Ureter (tissue), 1 donor: ENCODE measurements at places on chromosomes 5 and 9. TPM values are rescaled to one million over a fixed set of nuclear protein-coding genes. Genes with fewer than 3 reads are reported as not detected.

DNA sequence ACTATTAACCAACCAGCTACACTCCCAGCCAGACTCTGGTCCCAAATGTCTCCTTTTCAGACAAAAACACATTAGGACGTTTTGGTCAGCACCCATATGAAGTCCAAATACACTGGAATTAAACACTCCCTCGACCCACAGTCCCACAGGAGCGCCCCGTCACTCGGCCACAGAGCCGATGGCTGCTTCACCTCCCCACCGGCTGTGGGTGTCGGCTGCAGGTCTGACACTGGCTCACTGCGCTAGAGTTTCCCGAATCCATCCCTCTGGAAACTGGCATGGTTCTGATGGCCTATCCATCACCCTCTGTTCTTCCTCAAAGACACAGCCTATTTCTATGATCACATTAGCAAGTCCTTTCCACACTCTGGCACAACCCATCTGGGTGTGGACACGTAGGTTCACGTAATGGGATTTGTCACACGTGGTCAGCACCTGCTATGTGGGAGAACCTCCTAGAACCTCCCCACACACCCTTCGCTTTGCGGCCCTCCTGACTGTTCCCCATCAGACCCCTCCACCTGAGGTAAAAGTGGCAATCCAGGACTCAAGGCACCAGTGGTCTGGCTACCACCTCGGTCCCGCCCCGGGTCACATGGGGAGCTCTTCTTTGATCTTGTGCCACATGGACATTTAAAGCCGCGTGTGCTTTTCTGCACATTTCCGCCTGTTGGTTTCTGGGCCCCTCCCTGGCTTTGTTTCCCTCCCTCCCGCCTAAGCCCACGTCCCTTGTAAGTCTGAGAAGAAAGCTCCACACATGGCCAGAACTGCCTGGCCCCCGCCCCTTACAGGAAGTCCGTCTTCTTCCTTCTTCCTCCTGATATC is 131.1 kb upstream of the PHYKPL start:
- no peak for DNase-seq

Gene PCDHA8
- total RNA-seq = not detected

DNA sequence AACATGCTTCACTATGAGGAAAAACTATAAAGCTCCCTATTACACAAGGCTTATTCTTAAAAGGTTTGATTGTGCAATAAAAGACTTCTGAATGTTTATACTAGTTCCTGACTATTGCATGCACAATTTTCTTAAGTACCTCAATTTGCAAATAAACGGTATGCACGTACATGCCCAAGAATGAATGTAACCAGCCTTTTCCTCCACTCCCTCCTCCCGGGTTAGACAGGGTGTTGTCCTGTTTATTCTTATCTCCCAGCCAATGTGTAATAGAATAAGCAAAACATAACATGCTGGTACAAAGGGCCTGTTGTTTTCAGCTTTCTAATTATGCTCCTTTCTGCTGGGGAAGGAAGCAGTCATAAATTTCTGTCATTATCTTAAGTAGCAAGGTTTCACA is 79.1 kb downstream of the AOPEP start:
- DNase-seq = peak; percentile 72

GRCh38 chr9:89037346-89037745 is 46.1 kb downstream of the S1PR3 start:
- no peak for DNase-seq

DNA sequence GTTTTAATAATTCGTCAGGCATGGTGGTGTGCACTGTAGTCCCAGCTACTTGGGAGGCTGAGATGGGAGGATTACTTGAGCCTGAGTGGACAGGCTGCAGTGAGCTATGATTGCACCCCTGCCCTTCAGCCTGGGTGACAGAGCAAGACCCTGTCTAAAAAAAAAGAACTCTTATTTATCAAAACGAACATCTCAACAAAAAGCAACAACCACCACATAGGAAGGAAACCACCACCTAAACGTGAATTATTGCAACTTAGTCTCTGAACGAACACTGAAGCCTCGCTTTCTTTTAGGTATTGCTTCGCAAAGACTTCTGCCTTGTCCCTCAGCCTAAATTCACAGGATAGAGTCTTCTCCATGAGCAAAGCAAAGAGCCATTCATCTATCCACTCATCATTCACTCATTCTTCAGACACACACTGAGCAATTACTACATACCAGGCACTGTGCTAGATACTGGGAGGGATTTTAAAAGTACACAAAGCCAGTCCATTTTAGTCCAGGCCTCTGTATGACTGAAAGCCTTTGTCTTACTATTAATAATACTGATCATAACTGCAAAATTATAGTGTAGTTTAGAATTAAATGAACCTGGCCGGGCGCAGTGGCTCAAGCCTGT is 57.4 kb downstream of the THBS4 start:
- DNase-seq = no peak

DNA sequence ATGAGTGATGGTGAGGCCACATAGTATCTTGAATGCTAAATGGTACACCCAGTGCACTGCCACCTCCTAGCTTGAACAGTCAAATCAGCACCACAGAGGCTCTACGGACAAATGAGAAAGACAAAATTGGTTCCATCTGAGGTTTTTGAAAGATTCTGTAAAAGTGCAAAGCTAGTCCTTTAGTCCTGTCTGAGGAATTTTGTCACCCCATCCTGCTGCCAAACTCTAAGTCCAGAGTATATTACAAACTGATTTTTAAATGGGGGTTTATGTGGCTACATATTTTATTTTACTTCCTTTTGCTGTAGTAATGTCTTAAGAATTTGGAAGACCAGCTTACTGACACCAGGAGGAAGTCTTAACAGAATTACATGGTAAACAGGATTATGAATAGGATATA is 7.7 kb downstream of the FREM1 start:
- DNase-seq = no peak

GRCh38 chr9:101585740-101586139 is 9.0 kb downstream of the PPP3R2 start:
- DNase-seq = no peak
